ENCODE measurements at places on chromosomes 4 and X.

DNA sequence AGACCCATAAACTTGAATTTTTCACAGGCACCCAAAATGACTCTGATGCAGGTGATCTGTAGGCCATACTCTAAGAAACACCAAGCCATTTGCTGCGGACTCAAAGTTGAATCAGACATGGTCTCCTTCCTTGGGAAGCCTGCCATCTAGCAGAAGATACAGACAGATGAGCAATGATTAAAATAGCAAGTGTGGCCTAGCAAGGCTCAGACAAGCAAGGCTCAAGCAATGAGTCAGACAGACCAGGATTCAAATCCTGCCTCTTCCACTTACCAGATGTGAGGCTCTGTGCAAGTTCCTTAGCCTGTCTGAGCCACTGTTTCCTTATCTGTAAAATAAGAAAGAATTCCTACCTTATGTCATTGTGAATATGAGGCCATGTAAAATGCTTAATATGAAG lies 2.3 kb downstream of the CCDC149 start:
- peak; percentile 70 for DNase-seq

GRCh38 chrX:38102875-38103274 lies 96.5 kb downstream of the SYTL5 start:
- DNase-seq: no peak

GRCh38 chr4:167622481-167623240 lies 388.4 kb upstream of the SPOCK3 start:
- peak; percentile 60 for DNase-seq

GRCh38 chr4:184477201-184477999 lies 3.0 kb upstream of the IRF2 start:
- DNase-seq: no peak

GRCh38 chrX:97065973-97066372 lies 182.3 kb downstream of the RPA4 start:
- DNase-seq: peak; percentile 0

DNA sequence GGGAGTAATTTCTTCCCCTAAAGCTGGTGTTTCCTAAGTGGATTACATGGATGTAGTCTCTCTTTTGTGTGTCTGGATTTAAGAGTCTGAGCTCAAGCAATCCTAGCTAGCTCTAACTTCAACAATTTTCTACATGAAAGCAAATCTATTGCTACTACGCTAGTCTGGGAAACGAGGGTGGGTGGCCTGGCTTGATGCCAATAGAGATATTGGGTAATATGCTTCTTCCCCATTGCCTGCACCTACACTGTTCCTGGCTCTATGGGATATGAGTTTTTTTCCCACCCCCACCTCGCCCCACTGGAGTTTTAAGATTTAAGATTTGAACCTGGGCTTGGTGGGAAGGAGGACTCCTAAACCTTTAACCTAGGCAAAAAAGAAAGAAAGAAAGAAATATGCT lies 158.8 kb downstream of the RBM46 start:
- DNase-seq: no peak

DNA sequence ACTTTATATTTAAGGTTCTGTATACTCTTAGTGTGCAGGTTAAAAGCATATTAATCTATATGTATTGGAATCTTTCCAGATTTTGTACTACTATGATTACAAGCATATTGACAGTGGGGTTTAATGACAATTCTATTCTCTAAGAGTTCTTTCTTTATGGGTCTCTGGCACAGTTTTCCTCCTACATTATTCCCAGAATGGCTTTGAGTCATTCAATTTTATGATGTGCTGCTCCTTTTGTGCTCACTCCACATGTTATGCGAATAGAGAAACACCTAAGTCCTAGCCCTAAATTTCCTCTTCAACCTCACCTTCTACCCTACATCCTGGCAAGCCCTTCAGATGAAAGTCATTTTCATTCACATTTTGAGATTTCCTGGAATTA lies 209.9 kb upstream of the DIAPH2 start:
- DNase-seq: no peak

DNA sequence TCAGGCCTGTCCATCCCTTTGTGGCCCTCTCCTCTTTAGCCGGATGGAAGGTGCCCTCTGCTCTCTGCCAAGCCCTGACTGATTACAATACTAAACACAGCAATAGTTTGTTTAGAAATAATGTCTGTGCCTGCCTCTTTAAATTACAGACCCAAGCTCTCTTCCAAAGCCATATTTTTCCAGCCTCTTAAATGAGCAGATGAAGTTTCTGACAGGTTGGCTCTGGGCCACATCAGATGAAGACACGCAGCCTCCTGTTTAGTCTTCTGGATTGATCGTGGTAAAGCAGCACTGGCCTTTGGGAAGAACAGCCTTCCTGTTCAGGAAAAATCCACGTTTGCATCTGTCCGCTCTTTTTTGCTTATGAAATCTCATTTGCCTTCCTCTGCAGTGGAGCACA lies 133.6 kb downstream of the CPE start:
- DNase-seq: no peak

- peak; percentile 67 for DNase-seq
These were observed at the start of gene SLC39A8 for GRCh38 chr4:102344954-102345794. Gene SLC39A8, minus strand, starts transcription at chr4:102345482. Its CDS starts 820 bp downstream, at chr4:102344662.

- DNase-seq: peak; percentile 87
These were observed 164.7 kb downstream of the CHIC2 start for GRCh38 chr4:53899586-53900270.

GRCh38 chr4:168421671-168422070 lies 58.6 kb downstream of the DDX60L start:
- no peak for DNase-seq
